ENCODE measurements at places on chromosomes 16 and 17.

GRCh38 chr16:49194537-49195236 is 87.0 kb downstream of the CBLN1 start:
- DNase-seq, result no peak

- DNase-seq, result no peak
Measured at GRCh38 chr16:25413133-25413532, 155.5 kb upstream of the ZKSCAN2 start.

DNA sequence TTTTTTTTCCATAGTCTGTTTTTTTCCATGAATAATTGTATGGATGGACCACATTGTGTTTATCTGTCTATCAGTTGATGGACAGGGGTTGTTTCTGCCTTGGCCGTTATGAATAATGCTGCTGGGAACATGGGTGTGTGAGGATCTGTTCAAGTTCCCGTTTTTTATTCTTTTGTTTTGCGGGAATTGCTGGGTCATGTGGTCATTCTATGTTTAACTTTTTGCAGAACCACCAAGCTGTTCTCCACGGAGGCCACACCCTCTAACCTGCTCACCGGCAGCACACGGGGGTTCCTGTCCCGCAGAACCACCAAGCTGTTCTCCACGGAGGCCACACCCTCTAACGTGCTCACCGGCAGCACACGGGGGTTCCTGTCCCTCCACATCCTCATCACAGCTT is 5.9 kb upstream of the MSLN start:
- peak; percentile 73 for DNase-seq

- DNase-seq, result no peak
Measured at GRCh38 chr17:72135546-72136325, 14.9 kb downstream of the SOX9 start.

- no peak for DNase-seq
Measured at GRCh38 chr16:48176635-48177408, 21.0 kb upstream of the ABCC12 start.

GRCh38 chr17:37485938-37486570 is 3.6 kb upstream of the DUSP14 start:
- DNase-seq, result no peak

DNA sequence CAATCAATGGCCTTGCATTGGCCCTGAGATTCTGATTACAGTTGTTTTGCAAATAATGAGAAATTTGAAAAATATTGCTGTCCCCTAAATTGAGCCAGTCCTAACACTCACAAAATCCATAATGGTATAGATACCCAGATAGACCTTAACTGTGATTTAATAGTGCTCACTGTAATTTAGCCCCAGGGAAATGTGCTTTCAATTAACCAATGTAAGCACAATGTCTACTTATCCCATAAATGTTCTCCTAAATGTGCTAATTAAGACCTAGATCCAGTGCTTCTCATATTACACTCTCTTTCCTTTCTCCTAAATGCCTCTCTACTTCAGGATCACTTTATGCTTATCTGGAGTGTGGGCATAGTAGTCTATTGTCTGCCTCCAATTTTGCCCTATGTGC is 417.8 kb upstream of the CCL2 start:
- DNase-seq, result no peak

- DNase-seq, result no peak
Measured at GRCh38 chr16:57044931-57045693, 47.3 kb upstream of the CPNE2 start.

DNA sequence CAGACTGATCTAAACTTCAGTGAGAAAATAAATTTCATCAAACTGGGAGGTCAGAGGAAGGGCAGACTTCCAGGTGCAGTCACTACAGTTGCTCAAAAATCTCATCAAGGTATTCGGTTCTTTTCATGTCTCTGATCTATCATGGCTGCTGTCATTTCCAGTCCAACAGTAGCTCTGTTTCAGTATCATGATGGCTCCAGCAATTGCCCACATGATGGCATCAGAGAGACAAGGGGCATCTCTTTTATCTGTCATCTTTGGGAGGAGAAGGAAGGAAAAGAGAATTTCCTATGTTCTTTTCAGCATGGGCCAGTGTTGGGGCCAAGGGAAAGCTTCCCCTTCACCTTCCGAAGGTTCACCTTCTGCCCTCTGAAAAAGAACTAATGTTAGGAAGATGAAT is 504.9 kb upstream of the HSBP1 start:
- DNase-seq, result no peak

GRCh38 chr16:82672676-82673075 is 45.9 kb downstream of the CDH13 start:
- DNase-seq, result no peak

GRCh38 chr17:82444284-82444893 is 6.2 kb downstream of the CYBC1 start:
- no peak for DNase-seq

- DNase-seq, result no peak
Measured at GRCh38 chr16:65950211-65950610, 416.3 kb upstream of the CDH5 start.

DNA sequence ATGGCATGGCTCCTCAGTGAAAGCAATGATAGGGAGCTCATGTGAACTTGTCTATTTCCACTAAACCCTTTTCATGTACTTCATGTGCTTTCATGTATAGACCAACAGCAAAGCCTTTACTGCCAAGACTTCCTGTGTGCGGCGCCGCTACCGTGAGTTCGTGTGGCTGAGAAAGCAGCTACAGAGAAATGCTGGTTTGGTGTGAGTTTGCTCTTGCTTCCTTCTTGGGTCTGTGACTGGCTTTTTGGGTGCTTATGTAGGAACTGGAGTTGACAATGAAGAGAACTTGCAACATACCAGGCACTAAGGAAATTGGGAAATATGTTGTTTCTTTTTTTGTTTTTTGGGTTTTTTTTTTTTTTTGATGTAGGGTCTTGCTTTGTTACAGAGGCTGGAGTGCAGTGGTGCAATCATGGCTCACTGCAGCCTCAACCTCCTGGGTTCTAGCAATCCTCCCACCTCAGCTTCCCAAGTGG is 5.7 kb downstream of the SNX11 start:
- peak; percentile 82 for DNase-seq

DNA sequence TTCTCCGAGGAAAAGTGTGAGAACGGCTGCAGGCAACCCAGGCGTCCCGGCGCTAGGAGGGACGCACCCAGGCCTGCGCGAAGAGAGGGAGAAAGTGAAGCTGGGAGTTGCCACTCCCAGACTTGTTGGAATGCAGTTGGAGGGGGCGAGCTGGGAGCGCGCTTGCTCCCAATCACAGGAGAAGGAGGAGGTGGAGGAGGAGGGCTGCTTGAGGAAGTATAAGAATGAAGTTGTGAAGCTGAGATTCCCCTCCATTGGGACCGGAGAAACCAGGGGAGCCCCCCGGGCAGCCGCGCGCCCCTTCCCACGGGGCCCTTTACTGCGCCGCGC is at the start of gene ERBB2:
Gene ERBB2, plus strand, starts transcription at position 247 of the 330 bp plus-strand sequence. CDS start 175 bp downstream, outside the sequence.
- DNase-seq, result no peak

DNA sequence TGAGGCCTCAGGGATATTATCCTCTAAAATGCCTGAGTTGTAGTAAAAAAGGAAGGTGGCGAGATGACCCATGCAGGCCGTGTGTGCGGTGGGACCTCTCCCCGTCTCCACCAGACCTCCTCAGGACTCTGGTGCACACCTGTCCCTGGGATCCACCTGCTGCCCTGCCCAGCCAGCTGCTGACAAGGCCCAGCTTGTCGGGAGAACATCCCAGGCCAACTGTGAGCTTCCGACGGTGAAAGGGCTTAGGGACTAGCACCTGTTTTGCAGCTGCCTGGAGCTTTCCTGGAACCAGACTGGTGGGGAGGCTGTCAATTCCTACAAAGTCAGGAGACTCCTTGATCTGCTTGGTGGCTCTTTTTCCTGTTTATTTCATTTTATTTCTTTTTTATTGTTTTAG is 11.6 kb downstream of the IL34 start:
- no peak for DNase-seq

DNA sequence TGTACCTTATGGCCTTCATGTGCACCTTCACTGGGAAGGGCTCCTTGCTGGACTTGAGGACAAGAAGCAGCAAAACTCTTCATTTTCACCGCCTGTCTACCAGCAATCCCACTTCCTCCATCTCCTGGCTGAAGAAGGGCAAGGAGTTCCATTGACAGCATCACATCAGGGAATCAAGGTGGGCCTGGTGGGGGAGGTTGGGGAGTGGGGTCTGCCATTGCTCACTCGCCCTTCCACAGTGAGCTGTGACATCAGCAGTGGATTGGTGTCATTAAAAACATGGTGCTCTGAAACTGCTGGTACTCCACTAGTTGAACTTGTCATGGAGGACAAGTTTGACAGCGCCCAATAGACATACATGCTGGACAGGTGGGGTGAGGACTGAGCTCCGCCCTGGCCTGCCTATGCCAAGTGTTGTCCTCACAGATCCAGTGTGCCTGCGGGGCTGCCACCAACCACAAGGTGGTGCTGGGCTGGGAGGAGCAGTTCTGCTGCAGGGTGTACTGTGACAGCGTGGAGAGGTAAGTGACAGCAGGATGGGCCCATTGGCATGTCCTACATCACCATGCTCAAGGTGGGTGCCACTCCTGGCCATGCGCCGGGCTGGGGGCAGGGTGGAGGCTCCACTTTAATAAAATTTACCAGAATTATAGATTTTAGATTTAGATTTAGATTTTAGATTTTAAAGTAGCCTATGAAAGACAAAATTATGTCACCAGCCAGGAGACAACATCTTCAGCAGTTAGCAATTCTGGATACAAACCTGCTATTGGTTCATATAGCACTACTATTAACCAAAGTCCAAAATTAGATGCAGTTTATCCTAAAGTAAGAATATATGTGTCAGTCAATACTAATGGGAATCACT is 1729.1 kb downstream of the TP53TG3F start:
- DNase-seq, result no peak

GRCh38 chr17:33847900-33848299 is 407.2 kb upstream of the CCL2 start:
- DNase-seq, result no peak

GRCh38 chr16:30929167-30929566 is 5.8 kb downstream of the FBXL19 start:
- no peak for DNase-seq

DNA sequence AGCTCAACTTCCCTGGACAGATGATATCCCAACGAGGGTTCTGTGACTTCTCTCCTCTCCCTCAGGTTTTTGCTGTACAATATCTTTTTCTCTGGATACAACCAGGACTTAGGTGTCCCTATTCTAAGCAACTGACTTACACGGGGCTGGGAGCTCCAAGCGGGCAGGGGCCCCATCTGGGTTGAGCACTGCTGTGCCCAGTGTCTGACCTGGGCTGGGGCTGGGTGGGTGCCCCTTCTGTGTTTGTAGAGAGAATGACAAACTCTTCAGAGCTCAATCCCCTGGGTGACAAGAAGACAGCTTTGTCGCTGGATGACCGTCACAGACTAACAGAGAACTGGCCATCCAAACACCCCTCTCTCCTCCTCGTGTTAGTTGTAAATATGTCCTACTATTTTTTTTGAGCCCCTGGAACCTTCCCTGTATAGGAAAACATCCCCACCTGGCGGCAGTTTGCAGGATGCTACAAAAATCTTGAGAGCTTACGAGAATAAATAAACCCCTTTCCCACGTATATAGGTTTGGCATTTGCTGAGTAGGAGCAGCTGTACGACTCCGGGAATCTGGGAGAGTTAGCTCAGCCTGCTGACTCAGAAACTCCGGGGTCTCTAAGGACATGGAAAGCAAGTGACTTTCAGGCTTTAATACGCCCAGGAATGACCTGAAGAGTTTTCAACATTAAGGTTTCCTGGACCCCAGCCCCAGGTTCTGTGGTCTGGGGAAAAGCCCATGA is 23.7 kb upstream of the RCVRN start:
- DNase-seq, result no peak

DNA sequence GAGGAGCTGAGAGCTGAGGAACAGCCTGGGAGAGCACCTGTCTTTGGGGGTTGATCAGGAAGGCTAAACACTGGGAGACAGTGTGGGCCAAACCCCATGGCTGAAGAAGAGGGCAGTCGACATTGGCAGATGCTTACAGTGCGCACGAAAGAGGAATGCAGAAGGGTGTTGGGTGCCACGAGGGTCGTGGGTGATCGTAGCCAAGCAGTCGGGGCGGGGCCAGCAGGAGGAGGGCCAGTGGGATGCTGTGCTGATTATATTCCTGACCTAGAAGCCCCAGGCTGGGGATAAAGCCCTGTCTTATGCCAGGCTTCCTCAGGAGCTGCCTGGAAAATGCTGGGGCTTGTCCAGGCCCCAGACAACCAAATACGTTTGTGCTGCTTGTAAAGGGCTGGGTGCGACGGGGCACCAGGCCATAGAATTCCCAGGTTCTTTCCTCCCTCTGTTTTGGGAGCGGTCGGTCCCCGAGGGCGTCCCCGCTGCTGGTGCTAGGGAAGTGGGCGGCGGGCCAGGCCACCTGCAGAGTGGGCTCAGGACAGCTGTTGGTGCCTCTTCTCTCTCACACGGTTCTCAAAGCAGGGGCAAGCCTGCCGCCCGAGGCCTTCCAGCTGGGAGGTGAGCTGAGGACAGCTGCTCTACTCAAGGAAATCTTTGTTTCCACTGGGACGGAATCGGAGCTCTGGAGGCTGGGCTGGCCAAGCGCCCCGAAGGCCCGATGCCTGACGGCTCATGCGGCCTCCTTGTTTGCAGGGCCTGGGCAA is 10.0 kb downstream of the C1QTNF1 start:
- DNase-seq, result no peak

DNA sequence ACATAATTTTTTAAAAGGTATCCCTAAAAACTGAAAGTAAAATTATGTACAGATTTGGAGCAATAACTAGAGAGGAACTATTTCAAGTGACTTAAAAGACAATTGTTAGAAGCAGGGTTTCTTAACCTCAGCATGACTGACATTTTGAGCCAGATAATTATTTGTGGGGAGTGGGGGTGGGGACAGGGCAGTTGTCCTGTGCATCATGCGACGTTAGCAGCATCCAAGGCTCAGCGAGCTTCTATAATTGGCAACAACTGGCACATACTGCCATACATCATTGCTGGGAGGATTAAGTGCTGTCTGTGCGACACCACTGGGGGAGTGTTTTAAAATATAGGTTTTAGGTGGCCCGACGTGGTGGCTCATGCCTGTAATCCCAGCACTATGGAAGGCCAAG is 27.1 kb downstream of the GABARAPL2 start:
- DNase-seq, result no peak

- DNase-seq, result no peak
Measured at GRCh38 chr17:41769985-41770384, 16.5 kb downstream of the JUP start.

GRCh38 chr17:4980644-4981216 is 6.7 kb downstream of the CAMTA2 start:
- peak; percentile 51 for DNase-seq

DNA sequence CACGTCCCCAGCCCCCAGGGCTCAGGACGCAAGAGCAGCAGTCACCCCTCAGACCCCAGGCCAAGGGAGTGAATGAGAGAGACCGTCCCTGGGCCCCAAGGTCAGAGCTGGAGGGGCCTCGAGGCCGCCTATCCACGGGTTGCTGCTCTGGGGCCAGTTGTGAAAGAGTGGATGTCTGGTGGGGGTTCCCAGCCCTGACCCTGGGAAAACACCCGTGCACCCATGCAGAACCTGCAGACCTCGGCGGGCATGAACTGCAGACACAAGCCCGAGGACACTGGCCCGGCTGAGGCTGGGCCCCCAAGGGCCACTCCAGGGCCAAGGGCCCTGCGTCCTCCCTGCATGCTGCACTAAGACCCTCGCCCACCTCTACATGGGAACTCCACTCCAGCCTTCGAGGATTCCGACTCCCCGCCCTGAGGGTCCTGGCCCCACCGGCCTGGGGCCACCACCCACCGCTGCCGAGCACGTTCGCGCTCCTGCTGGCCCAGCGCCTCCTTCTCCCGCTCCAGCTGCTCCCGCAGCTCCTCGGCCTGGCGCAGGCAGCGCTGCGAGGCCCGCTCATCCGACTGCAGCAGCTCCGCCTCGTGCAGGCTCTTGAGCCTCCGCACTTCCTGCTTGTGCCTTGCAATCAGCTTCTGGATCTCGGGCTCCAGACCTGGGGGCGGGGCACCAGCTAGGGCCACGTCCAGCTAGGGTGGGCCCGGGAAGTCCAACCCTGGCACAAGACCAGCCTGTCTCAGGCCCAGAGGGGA is 27.6 kb upstream of the AATK start:
- DNase-seq, result no peak
